ENCODE measurements at places on chromosomes 3 and 15.
A peak's percentile ranks its signal among the peaks of the same experiment; 100 is the strongest.

DNA sequence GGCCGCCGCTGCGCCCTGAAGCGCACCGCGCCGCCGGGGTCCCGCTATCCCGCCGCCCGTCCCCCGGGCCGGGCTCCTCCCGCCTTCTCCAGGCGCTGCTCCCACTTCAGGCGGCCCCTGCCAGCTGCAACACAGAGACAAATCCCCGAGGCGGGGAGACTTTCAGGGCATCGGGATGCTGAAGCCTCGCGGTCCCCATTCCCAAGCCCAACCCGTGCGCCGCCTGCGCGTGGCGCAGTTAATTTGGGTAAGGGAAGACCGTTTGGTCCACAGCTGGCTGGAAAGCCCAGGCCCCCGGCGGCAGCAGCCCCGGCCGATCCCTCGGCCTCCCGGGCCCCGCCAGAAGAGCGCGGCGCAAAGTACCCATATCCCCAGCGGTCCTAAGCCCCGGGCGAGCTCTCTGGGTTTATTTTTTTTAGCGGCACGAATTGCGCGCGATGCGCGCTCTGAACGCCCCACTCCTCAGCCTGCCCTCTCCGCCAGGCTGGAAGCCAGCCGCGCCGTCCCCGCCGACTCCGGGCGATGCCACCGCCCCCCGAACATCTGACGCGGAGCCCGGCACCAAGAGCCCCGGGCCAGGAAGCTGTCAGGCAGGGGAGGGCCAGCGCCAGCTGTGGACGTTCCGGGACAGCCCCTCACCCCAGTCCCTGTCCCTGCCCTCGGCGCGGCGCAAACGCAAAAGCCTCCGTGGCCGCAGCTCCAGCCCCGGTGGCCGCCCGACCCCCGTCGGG, 517 bp downstream of the FBN1 start:
- DNase-seq, result peak; percentile 23

DNA sequence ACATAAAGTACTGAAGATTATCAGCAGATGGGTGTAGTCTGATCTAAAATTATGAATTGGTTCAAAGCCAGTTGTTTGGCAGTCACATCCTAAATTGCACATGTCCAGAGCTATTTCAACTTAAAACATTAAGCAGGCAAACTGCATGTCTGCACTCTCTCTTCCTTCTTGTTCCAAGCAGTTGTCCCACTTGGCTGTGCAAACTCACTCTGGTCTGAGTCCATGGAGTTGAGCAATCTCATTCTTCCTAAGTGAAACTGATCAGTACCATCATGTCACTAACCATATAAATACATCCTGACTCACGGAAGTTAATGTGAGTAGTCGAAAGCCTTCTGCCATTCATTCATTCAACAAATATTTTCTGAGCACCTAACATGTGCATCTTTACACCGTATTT, 353.0 kb downstream of the ROBO1 start:
- DNase-seq, result no peak

GRCh38 chr3:114552527-114552812, 258.6 kb downstream of the TIGIT start:
- DNase-seq, result no peak

DNA sequence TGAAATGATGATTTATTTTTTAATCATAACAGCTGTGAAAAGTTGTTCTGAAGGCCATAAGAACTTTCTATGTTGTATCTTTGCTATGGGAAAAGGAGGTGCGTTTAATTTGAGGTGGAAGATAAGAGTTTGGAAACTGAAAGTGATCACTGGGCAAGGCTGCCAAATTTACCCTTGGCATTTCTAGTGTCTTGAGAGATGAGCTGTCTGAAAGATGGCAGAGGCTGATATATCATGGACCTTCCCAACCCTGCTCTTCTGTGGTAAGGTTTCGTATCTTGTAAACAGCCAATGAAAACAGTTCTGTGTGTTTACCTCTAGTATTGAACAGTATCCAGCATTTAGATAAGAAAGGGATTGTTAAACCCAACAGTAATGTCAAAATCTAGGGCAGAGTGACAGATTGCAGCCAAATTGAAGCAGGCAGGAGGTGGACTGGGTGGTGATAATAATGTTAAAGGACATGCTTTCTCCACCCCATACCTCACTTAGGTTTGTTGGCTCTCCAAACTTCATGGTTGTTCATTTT, 15.8 kb upstream of the NFKBIZ start:
- no peak for DNase-seq

GRCh38 chr15:59178151-59178695, 28.4 kb upstream of the LDHAL6B start:
- no peak for DNase-seq

GRCh38 chr3:25130724-25131520, 297.1 kb upstream of the RARB start:
- DNase-seq, result no peak

GRCh38 chr3:16179771-16180736, 5.6 kb downstream of the GALNT15 start:
- DNase-seq, result peak; percentile 23

- no peak for DNase-seq
Measured at GRCh38 chr3:52779011-52779836, 1.8 kb downstream of the ITIH1 start.

DNA sequence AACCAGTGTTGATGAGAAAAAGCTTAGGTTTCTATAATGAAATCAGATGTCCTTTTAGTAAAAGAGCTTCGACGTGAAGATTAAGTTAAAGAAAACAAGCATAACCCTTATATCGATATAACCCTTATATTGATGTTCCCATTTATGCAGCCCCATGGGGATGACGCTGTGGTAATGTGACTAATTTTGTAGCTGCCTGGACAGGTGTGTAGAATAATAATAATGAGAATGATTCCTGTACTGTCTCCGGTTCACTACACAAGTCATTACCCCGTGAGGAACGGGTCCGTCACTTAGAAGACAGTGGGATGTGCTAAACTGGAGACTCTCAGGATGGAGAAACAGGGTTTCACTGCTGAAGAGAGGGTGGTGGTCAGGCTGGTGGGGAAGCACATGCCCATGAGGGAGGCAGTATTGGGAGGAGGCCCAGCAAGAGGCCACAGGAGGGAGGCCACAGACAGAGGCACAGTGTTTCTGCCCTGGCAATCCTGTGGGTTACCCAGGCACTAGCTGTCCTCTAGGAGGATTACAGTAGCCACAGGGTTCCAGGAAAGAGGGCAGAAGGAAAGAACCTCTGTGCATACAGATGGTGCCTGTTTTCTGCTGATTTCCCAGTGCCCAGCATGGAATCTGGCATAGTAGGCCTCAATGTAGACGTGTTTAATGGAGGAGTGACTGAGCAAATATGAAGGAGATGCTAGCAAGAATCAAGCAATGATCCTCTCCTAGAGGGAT, 191.1 kb upstream of the TSC22D2 start:
- DNase-seq, result no peak

DNA sequence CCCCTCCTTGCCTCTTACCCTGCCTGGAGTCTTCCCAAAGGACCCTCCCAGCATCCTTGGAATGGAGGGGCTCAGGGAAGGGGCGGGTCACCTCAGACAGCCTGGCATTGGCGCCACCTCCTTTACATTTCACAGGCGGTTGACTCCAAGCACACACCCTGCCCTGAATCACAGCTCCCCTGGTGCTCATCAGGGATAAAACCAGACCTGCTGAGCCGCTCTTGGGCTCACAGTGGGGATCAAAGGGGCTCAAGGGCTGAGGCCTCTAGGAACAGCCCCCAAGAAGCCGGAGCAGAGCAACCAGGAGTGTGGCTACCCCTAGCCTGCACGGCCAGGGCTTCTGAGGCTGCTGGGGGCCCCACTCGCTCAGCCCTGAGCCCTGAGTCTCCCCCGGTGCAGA, 16.6 kb downstream of the LINGO1 start:
- no peak for DNase-seq

GRCh38 chr3:178086144-178086825, 450.0 kb upstream of the KCNMB2 start:
- no peak for DNase-seq

- no peak for DNase-seq
Measured at GRCh38 chr15:32837935-32838334, 120.1 kb downstream of the GREM1 start.

DNA sequence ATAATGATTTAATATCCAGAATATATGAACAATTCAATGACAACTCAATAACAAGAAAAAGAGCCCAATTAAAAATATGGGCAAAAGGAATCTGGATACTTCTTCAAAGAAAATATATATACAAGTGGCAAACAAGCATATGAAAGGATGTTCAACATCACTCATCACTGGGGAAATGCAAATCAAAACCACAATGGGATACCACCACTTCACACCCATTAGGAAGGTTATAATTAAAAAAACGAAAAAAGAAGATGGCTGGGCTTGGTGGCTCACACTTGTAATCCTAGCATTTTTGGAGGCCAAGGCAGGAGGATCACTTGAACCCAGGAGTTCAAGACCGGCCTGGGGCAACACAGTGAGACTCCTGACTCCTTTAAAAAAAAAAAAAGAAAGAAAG, 4.1 kb downstream of the CCDC12 start:
- no peak for DNase-seq

DNA sequence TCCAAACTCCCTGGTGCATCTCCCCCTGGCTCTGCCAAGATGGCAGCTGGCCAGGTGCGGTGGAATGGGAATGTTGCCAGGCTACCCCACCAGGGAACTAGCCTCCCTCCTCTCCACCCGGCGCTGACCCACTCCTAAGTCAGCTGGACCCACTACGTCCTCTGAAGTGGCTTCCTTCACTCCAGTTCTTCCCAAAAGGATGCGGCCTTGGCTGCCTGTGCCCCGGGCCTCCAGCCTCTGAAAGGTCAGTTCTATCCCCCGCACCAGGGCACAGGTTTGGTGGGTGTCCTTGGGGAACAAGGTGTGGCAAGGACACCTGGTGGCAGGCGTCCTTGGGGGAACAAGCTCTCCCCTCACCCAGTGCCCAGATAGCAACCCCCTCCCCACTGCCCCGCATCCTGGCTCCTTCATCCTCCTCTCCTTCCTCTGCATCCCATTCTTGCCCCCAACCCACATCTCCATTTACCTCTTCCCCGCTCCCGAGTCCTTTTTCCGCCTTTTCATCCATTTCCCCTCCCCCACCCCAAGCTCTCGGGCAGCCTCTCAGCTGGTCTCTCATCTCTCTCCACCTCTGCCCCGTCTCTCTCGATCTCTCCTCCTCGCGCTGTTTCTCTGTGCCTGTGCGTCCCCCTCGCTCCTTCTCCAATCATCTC, 54.0 kb downstream of the LHFPL4 start:
- no peak for DNase-seq

GRCh38 chr3:185933374-185934173, 4.2 kb downstream of the TRA2B start:
- no peak for DNase-seq

DNA sequence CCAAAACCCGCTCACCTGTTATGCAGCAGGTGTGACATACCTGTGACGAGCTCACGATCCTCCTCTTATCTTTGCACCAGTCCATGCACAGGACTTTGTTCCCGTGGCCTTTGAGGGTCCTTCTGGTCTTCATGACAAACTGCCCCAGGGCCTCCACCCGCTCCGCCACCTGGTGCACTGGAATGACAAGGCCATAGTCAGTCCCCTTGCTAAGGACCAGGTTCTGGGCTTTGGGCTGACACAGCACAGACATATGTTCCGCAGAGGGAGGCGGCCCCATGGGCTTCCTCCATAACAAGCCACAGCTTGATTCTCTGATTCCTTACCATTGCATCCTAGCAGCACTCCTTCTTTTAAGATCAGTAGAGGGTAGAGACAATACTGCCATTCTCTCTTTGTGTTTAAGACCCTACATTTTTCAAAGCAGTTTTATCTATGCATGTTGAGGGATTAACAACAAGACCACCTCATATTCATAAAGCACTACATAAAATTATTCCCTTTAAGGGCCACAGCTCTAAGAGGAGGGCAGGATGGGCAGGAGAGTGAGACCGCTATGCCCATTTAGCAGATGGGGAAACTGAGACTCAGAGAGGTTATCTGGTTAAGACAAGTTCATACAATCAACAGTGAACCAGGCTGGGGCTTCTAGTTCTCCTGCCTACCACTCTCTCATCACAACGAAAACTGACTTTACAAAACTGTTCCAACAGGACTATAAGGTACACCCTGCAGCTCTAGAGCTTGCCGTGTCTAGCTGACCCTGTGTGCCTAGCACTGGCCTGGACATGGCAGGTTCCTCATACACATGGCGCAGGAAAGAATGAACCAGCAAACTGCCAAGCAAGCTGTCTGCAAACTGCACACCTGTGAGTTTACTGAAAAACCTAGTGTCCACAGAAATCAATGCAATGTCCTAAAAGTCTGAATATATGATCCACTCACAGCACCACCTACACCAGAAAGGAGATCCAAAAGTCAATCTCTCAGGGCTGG, 37.0 kb downstream of the GNB5 start:
- DNase-seq, result no peak

DNA sequence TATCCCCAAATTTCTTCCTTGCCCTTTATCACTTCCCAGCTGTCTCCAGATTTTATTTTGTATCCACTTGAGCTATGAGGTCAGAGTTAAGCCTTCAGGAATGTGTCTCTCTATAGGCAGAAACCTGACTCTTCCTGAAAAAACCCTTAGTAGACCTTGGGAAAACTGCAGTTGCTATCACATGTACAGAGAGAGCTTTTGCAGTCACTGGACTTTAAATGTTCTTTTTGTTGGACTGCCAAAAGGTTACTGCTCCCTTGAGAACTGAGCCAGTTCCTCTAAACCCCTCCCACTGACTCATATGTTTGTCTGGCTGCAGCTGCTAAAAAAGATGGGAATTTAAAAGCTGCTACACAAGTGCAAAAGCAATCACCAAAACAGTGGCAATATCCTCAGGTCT, 169.1 kb upstream of the CCDC54 start:
- DNase-seq, result no peak

DNA sequence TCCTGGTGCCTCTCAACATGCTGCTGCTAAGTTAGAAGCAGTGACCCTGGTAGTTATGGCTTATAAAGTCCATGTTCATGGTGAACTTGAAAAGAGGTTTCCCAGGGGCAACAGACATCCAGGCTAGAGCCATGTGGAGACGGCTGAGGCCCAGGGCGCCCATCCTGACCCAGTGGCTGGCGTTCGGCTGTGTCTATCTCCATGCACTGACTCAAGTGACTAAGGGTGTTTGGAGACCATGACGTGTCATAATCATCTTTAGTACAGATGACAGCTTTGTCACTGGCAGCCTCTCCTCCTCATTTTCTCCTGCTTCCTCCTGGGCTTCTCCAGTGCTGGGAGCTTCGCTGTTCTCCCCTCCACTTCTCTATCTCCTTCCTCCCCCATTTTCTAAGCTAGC, 287.4 kb upstream of the LYSMD4 start:
- DNase-seq, result no peak

- DNase-seq, result no peak
Measured at GRCh38 chr3:56761887-56762651, 39.7 kb downstream of the ARHGEF3 start.

DNA sequence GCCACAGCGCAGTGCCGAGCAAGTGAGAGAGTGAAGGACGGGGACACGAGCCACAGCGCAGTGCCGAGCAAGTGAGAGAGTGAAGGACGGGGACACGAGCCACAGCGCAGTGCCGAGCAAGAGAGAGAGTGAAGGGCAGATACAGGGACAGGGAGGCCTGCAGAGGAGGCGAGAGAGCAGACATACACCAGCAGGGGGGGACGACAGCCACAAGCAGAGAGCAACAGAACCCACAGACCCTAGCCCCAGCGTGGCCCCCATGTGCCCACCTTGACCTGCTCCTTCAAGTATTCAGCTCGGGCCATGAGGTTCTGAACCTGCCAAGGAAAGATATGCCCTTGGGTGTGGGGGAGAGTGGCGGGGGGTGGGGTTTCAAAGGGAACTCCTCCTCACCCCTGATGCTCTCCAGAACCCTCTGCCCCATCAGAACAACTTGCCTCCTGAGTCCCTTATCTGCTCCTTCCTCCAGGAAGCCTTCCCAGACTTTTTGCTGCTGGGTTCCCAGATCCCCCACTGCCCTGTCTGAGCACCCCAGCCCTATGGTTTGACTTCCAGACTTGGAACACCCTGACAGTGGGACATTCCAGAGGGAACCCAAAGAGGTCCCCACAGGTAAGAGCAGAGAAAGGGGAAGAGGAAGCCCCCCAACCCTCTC, 5.3 kb downstream of the ULK3 start:
- no peak for DNase-seq
